Activated CD8-positive, alpha-beta T cell treated with anti-CD3 and anti-CD28 coated beads, Interleukin-2, amount 10 ng/mL, durations not matched to agents 7 days and 5 days (primary cell): ENCODE measurements at places on chromosomes 1 and 21.
A peak's percentile ranks its signal among the peaks of the same experiment; 100 is the strongest.

DNA sequence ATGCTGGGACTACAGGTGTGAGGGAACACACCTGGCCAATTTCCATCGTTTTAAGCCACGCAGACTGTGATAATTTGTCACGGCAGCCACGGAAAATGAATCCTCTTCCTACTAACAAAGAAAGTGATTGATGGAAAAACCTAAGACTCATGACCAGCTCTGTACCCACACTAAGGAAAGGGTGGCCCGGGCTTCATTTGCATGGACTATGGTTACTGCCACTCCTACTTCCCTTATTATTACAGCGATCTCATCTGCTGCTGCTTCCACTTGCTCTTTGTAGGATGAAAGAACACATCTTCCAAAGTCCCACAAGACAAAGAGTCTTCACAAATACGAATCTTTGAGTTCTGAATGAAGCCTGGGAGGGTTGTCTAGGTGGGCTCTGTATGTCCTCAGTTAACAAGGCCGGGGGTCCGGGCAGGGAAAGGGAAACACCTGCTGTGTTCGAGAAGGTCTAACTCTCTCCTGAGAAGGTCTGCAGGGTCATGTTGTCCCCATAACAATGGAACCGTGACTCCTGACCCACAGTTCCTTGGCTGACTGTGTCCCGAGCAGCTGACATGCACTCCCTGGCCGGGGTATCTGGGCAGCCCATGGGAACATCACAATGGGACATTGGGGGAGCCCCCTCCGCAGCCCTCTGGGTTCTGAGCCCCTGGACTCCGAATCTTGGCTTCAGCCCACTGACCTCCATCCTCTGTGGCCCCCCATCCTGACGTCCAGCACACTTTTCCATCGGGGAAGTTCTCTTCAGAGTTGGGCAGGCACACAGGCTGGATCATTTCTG lies 13.3 kb upstream of the TFF1 start:
- no peak for DNase-seq

GRCh38 chr1:5891137-5891536 lies 101.1 kb downstream of the NPHP4 start:
- no peak for DNase-seq

DNA sequence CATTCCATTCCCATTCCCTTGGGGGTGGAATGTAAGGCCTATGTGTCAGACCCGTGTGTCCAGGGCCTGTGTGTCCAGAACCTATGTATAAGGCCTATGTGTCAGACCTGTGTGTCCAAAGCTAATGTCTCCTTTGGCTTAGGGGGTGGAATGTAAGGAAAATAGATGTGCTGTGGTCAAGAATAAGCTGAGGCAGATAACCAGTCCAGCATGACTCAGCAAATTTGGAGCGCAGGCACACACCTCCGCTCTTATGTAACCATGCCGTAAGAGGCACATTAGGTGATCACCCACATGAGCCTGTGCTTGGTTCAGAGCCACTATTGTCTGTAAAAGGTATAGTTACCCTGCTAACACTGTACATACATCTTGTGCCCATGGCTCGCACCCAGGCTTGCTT lies 150.8 kb upstream of the SGIP1 start:
- no peak for DNase-seq

DNA sequence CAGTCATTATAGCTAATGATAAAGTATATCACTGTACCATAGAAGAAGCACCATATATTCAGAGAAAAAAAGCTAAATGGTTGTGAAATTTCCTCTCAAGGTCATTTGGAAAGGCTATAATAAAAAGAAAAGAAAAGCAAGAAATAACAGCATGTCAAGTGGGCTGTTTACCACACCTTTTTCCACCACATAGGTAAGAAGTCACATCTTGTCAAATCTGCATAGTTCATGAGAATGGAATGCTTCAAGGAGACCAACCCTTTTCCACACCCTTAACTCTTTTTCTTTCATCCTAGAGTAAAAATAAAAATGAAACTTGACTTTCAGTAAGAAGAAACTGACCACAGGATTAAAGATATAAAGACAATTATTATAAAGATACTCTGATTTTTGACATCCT lies 91.2 kb downstream of the ATP6V1G3 start:
- DNase-seq: no peak

DNA sequence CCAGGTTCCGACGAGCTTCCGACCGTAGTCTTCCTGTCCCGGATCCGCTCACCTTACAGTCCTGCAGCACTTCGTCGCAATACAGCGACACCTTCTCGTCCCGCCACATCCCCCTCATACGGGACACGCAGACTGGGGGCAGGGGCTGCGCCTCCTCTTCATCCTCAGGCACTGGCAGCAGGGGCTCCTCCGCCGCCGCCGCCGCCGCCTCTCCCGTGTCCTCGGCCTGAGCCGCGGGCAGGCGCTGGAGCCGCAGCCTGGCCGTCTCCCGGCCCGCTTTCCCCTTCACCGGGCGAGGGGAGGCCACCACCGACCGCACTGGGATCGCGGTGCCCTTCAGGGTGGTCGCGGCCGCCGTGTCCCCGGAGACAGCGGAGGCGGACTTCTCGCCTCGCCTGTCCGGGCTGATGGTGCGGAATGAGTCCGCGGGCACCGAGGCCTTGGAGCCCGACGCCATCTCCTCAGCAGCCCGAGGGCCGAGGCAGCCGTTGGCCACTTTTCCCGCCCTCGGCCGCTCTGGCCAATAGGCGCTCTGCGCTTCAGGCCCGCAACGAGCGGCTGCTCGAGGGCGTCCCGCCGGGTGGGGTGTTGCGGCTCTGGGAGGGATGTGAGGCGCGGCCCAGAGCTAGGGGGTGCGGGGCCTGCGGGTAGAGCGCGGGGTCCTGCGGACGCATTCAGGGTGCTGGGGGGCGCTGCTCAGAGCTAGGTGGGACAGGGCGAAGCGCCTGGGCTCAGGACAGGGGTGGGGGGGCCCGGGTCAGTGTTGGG lies at the start of gene SHCBP1L:
Gene SHCBP1L (minus strand): TSS at position 490 of the 768 bp plus-strand sequence. CDS start 33 bp downstream, at position 457.
- no peak for DNase-seq

GRCh38 chr1:62276791-62277190 lies 42.4 kb downstream of the KANK4 start:
- no peak for DNase-seq

DNA sequence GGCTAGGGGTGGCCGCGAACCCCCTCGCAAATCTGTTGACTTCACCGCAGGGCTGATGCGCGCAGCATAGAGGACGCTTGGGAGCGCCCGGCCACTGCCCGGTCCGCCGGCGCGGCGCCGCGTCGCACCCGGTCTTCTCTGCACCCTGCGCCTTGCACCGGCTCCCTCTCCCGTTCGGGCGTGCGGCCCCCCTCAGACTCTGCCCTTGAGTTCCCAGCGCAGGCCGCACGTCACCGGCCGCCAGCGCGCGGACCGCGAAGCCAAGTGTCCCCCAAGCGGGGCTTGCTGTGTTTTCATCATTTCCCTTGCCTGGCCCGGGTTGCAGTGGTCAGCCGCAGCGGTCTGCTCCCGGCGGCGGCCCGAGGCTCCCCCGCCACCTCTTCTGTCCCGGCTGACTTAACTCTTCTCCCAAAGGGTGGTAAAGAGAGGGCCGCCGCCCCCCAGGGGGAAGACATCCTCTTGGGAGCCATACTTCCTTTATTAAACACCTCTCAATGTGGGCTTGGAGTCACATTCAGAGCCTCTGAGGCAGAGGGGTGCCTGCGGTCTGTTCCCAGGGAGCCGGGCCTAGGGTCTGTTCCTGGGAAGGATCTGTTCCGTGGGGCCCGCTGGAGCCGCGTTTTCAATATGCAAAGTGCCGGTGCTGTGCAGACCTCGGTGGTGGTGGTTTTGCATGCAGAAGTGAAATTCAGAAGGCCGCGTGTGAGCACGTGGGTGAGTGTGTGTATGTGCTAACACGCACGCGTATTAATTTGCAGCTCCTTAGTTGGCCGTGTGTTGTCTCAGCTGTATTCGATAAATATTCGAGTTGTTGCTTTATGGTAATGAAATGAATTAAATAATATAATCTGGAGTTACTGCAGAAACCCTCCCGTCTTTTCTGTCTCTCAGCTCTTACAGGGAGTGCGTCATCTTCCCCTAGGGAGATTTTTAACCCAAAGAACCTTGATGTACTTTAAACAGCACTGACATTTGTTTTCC lies 17.6 kb downstream of the PBX1 start:
- DNase-seq: no peak

DNA sequence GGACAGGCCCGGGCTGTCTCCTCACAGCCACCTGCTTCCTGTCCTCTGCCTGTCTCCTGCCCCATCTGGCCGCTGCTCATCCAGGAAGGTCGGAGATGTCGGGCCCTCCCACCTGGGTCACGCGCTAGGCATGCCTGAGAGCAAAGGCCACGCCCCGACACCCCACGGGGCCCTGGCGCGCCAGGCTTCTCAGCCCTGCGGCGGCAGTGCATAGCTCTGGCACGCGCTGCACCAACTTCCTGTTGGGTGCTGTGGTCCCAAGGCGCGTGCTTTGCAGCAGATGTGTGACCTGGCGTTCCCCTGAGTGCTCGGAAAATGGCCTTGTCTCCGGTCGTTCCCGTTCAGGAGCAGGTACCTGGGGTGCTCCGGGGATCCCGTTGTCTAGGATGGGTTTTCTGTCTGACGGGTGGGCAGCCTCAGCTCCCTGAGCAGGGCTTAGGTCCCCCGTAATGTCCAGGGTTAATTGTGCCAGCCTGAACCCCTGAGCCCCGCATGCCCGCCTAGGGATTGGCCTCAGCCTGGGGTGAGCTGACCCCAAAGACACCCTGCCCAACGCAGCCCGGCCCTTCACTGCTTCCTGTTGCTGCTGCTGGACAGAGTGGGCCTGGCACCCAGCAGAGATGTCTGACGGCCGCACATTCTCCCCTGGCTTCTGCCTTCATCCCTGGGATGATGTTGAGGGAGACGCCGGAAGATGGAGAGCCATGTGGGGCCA lies 19.4 kb upstream of the KCNAB2 start:
- peak; percentile 96 for DNase-seq

- DNase-seq: no peak
These were observed 151.7 kb downstream of the SEC16B start for GRCh38 chr1:177817937-177818875.

- no peak for DNase-seq
These were observed 33.7 kb upstream of the SGIP1 start for GRCh38 chr1:66500301-66500700.

DNA sequence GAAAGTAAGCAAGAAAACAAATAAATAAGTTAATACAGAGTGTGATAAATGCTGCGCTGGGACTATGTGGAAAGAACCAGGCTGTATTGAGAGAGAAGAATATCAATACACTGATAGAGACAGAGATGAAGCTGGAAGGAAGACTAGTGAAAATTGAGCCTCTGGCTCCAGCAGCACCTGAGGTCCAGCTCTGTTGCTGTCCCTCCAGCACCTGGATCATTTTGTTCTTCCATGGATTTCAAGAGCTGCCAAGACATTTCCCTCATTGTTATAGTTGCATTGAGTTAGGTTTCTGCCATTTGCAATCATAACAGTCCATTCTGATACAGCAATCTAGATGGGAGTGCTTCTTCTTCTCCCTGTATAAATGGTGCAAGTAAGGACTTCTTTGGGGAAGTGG lies 242.7 kb upstream of the FGGY start:
- no peak for DNase-seq

GRCh38 chr21:31888936-31889371 lies 16.1 kb downstream of the HUNK start:
- DNase-seq: no peak

DNA sequence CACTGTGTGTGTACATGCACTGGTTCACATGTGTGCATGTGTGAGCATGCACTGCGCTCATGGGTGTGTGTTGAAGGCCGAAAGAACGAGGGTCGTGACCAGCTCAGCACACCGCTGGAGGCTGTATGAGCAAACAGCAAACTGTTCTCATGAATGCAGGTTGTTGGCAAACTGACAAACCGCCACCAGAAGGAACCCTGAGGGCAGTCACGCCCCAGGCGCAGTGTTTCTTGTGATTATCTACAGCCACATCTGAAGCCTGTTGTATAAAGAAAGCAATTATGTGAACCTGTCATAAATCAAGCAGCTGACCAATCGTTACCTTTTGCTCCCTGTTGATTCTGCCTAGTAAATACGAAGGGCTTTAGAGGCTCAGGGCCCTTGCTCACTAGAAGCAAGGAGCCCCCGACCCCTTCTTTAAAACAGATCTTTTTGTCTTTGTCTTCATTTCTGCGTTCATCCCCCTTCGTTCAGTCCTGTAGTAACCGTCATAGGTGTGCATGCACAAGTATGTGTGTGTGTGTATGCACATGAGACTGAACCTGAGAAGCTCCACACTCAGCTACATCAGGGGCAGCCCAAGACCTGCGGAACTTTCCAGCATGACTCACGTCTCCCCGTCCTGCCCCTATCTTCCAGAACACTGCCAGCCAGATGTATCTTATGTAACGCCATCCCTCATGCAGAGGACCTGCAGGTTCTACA lies 16.8 kb upstream of the RIPK4 start:
- DNase-seq: peak; percentile 40

GRCh38 chr21:44816761-44817505 lies 929 bp downstream of the SUMO3 start:
- DNase-seq: no peak

DNA sequence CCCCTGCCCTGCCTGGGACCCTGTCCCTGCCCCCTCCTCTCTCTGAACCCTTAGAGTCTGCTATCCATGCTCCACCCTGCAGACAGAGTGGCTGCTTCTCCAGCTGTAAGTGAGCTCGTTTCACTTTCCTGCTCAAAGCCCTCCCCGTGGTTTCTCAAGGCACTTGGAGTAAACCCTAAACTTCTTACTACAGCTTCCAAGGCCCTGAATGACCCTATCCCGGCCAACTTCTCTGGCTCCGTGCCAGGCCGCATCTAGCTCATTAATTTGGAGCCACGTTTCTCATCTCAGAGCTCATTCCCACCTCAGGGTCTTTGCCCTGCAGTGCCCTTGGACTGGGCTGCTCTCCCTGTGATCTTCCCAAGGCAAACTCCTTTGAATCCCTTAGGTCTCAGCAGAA lies 235.1 kb upstream of the RUNX1 start:
- no peak for DNase-seq

DNA sequence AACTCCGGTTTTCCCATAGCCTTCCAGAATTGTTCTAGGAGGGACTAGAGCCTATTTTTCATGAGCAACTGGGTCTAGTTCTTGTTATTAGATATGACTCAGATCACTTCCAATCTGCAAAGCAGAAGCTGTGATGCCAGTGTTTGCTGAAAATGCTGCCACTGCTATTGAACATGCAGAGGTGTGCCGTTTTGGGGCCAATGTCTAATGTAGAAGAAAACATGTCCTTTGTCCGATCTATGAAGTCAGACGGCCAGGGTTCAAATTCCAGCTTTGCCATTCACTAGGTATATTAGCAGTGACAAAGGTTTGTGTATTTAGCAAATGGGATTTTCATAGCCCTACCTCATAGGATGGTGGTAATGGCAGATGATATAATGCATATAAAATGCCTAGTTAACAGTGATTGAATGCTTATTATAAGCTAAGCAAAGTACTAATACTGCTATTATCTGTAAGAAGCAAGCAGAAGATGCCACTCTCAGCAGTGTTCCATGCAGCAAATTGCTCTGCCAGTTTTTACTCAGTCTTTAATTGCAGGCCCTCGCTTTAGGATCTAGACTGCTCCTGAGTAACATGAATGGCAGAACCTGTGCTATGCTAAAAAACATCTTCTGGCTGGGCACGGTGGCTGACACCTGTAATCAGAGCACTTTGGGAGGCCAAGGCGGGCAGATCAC lies 40.1 kb upstream of the CXADR start:
- no peak for DNase-seq

DNA sequence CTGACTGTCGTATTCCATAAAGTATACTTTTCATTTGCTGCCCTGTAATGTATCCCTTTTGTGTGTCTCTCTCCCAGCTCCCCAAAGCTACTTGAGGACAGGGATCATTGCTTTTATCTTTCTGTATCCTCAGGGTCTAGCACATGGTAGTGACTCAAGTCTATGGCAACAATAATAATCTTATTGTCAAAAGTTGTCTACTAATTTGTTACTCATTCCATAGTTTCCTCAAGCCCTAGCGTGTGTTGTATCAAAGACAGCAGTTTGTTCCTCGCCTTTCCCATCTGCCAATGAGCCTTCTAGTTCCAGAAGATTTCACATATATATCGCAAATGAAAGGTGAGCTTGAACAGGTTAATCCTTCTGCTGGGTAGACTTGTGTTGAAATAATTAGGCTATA lies 9.8 kb upstream of the SLC30A1 start:
- no peak for DNase-seq
